ENCODE measurements at places on chromosomes 2 and 18. TPM values are rescaled to one million over a fixed set of nuclear protein-coding genes. Genes with fewer than 3 reads are reported as not detected.

GAREM1 gene
- polyA plus RNA-seq = 39.6 TPM

ATF2 gene
- 75.5 TPM for polyA plus RNA-seq

C2orf15 gene
- 12.8 TPM for polyA plus RNA-seq

MSH6 gene
- 107 TPM for polyA plus RNA-seq

RESP18 gene
- polyA plus RNA-seq = not detected

CYTIP gene
- polyA plus RNA-seq = 1.7 TPM

Measured in left kidney (tissue), 8 donors.